ENCODE measurements at places on chromosomes 11 and 22. TPM values are rescaled to one million over a fixed set of nuclear protein-coding genes. Genes with fewer than 3 reads are reported as not detected.

- no peaks in the 10 kb centered on the region for H3K27me3 ChIP-seq
- H3K27ac ChIP-seq = peak overlapping the region; percentile 70
- DNase-seq = peak; percentile 91
- H3K4me3 ChIP-seq = peak overlapping the region; percentile 8
These were observed 15.7 kb downstream of the DAGLA start for GRCh38 chr11:61695917-61696316.

DNA sequence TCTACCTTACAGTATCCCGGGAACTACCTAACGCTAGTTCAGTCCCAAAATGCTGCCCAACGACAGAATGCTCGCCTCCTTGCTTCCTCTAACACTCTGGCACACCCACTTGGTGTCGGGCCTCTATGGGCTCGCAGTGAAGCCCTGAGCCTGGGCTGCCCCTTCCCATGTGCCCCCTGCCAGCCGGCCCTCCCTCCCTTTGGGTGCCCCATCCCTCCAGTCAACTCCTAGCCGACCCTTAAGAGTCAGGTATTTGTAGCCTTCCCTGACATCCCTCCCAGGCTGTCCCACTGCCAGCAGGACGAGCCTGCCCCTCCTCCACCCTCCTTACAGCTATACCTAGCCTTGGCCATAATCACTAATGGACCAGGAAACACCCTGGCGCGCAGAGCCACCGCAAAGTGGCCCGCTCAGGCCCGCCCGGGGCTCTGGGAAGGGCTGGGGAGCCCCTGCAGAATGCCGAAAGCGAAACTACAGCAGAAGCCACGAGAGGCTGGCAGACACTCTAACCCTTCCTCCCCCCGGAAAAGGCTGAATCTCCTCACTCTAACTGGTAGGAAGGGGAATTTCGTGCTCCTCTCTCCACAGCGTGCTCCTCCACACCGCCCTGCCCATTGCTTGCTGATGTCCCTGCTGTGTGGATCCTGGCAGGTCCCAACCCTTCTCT lies 8.2 kb downstream of the CBX7 start:
- H3K27me3 ChIP-seq = no peaks in the 10 kb centered on the region
- DNase-seq = peak; percentile 87
- peaks cover 2% of the 10 kb centered on the region for H3K36me3 ChIP-seq
- peak overlapping the region; percentile 86 for H3K27ac ChIP-seq
- H3K4me3 ChIP-seq = peak overlapping the region; percentile 90

DNA sequence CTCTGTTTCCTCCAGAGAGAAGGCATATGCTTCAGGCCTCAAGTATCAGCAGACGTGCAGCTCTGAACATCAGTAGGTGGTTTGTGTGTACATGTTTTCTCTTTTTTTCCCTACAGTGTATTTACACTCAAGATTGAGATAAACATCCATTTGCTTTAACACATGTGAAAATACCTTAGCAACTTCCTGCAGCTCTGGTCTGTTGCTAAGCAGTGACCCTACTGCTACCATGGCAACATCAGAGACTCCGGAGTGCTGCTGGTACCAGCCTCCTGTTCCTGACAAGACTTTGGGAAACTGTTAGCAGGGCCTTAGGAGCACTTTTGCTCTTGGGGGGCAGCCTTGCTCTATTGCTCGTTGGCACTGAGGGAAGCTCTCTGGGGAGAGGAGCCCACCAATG lies 221.2 kb upstream of the PLET1 start:
- H3K36me3 ChIP-seq = no peaks in the 10 kb centered on the region
- no peak overlapping the region for H3K27ac ChIP-seq
- H3K27me3 ChIP-seq = no peaks in the 10 kb centered on the region
- no peak overlapping the region for H3K4me3 ChIP-seq

DNA sequence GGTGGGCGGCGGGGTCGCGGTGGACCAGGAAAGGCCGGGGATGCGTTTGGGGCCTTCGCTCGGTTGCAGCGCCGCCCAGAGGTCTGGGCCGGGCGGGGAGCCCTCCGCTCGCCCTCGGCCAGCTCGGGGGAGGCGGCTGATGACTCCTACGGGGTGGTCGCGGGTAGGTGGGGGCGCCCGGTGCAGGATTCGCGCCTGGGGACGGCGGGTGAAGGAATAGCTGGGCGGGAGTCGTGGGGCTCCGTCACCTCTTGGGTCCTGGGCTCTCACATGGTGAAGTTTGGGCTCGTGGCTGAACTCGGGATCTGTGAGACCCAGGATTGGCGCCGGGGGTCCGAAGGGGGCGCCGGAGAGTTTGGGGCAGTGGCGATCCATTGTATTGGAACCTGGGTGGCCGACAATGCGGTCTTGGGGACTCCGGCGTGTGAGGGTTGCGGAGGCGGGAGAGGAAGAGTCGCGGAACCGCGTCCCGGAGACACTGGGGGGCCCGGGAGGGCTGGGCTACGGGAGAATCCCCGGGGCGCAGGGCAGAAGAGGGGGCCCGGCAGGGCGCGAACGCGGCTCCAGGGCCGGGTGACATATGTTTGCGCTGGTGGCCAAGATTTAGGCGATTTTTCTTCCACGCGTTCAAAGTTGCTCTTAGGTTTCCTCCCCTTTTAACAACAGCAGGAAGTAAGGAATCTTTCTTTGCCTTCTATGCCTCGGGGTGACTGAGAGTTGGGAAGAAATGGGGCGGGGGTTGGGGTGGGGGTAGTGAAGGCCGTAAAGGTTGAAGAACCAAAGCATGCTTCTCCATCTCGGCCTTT lies 935 bp downstream of the QSER1 start:
- peaks cover 19% of the 10 kb centered on the region for H3K4me1 ChIP-seq
- peak; percentile 92 for DNase-seq
- H3K36me3 ChIP-seq = no peaks in the 10 kb centered on the region
- no peaks in the 10 kb centered on the region for H3K27me3 ChIP-seq

DNA sequence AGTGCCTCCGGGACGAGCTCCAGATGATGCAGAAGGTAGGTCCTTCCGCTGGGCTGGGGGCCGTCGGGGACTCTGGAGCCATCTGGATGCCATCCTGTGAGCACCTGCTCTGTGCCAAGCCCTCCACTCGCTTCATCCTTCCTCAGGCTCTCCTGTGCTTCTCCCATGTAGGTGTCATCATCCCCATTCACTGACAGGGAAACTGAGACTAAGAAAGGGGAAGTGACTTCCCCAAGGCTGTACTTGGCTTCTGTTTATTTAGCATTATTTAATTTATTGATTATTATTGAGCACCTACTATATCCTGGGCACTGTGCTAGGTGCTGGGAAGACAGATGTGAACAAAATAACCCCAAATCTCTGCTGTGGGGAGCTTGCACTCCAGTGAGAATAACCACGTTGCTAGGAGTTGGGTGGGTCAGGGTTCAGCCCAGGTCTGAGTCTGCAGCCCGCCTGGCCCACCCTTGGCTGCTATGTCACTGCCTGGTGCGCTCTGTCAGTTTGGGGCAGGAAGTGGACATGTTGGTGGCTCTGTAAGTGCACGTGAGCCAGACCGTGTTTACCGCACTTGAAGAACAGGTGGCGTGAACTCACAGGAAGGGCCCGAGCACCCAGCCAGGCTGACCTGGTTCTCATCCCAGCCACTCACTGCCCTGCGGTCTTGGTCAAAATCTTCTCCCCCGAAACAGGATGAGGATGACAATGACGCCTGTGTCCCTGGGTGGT lies 35.9 kb upstream of the GCAT start:
- no peak for DNase-seq
- H3K4me3 ChIP-seq = no peak overlapping the region
- H3K27me3 ChIP-seq = no peaks in the 10 kb centered on the region
- no peak overlapping the region for H3K27ac ChIP-seq
- H3K4me1 ChIP-seq = no peaks in the 10 kb centered on the region

- H3K4me1 ChIP-seq = peaks cover 5% of the 10 kb centered on the region
- DNase-seq = no peak
- no peak overlapping the region for H3K27ac ChIP-seq
These were observed 7.7 kb downstream of the KCTD21 start for GRCh38 chr11:78180751-78181150.

GRCh38 chr11:95877291-95877690 lies 46.6 kb downstream of the MTMR2 start:
- H3K4me3 ChIP-seq = no peak overlapping the region
- no peaks in the 10 kb centered on the region for H3K27me3 ChIP-seq
- H3K36me3 ChIP-seq = peaks cover 20% of the 10 kb centered on the region
- no peak overlapping the region for H3K27ac ChIP-seq

GRCh38 chr22:37657590-37658132 lies 862 bp upstream of the PDXP start:
- no peaks in the 10 kb centered on the region for H3K36me3 ChIP-seq
- H3K27ac ChIP-seq = peak overlapping the region; percentile 55
- H3K4me1 ChIP-seq = peaks cover 33% of the 10 kb centered on the region
- DNase-seq = no peak
- no peaks in the 10 kb centered on the region for H3K27me3 ChIP-seq
- H3K4me3 ChIP-seq = peak overlapping the region; percentile 83

DNA sequence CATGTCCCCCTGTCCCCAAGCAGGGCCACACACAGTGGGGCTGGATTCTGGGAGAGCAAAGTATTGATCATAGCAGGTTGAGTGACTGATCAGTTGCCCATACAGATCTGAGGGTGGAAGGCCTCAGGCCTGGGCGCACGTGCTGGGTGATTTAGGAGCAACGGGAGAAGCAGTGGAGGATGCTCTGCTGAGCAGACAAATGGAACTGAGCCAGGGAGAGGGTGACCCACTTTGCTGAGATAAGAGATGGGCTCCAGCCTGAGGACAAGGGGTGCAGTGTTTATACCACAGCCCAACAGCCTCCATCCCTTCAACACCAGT lies 15.0 kb downstream of the GNAZ start:
- no peak overlapping the region for H3K27ac ChIP-seq
- no peaks in the 10 kb centered on the region for H3K4me1 ChIP-seq
- no peaks in the 10 kb centered on the region for H3K27me3 ChIP-seq
- DNase-seq = no peak

DNA sequence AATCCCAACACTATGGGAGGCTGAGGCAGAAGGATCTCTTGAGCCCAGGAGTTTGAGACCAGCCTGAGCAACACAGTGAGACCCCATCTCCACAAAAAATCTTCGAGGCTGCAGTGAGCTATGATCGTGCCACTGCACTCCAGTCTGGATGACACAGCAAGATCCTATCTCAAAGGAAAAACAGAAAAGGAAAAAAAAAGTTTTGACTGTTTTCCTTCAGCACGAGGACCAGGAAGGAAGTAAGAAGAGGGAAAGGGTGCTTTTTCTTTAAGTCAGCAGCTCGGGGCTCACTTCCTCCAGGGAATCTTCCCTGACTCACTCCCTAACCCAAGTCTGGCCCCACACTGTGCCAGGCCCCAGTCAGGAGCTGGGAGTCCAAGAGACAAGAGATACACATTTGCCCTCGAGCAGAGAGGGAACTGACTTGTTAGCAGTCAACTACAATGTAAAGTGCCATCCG lies 14.2 kb downstream of the ARRB1 start:
- no peaks in the 10 kb centered on the region for H3K36me3 ChIP-seq
- H3K4me3 ChIP-seq = no peak overlapping the region
- H3K27ac ChIP-seq = peak overlapping the region; percentile 95
- no peak for DNase-seq
- H3K27me3 ChIP-seq = no peaks in the 10 kb centered on the region
- peaks cover 99% of the 10 kb centered on the region for H3K4me1 ChIP-seq

DNA sequence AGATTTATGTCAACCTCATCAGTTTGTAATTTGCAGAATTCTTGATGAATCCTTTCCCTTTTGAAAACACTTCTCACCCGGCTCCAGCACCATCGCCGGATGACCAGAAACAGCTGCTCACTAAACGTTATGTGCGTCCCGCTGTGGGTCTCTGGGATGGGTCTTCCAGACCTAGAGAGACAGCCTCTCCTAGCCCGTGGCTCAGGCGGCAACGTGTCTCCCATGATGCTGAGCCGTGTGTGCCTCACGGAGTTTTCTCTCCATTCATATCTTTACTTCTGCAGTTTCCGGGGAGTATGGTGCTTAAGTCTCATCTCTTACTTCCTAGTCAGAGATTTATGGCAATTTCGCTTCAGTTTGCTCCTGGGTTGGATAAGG lies 25.0 kb upstream of the ACR start:
- peaks cover 10% of the 10 kb centered on the region for H3K4me1 ChIP-seq
- H3K36me3 ChIP-seq = peaks cover 3% of the 10 kb centered on the region
- no peaks in the 10 kb centered on the region for H3K27me3 ChIP-seq
- no peak overlapping the region for H3K27ac ChIP-seq
- no peak for DNase-seq

DNA sequence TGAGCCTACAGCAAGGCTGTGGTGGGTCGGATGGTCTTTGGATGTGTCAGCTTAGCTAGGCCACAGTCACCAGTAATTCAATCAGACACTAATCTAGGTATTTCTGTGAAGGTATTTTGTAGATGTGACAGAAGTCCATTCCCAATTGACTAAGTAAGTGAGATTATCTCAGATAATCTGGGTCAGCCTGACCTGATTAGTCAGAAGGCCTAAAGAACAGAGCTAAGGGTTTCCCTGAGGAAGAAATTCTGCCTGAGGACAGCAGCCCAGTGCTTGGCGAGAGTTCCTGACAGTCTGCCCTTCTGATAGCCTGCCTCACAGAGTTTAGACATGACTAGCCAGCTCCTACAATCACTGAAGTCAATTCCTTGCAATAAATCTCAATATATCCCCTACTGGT lies 28.7 kb downstream of the GUCD1 start:
- no peaks in the 10 kb centered on the region for H3K36me3 ChIP-seq
- H3K4me3 ChIP-seq = no peak overlapping the region
- peaks cover 16% of the 10 kb centered on the region for H3K4me1 ChIP-seq
- no peak for DNase-seq

DNA sequence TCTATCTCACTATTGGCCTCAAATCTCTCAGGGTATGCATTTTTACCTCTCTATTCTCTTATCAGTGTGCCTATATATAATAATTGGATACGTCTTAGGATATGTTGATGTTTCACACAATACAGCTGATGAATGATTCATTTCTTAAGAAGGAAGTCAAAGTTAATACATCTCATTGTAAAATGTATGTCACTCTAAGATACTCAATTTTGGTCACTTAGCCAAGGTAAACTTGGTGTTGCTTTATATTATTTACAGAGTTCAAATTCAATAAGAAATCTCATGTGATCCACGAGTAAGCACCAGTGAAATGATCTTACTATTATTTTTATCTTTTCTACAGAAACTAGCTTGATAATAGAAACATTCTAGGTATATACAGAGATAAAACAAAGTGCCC lies 1266.5 kb downstream of the JRKL start:
- no peaks in the 10 kb centered on the region for H3K27me3 ChIP-seq
- no peaks in the 10 kb centered on the region for H3K36me3 ChIP-seq
- no peak overlapping the region for H3K27ac ChIP-seq
- DNase-seq = no peak
- no peak overlapping the region for H3K4me3 ChIP-seq

DNA sequence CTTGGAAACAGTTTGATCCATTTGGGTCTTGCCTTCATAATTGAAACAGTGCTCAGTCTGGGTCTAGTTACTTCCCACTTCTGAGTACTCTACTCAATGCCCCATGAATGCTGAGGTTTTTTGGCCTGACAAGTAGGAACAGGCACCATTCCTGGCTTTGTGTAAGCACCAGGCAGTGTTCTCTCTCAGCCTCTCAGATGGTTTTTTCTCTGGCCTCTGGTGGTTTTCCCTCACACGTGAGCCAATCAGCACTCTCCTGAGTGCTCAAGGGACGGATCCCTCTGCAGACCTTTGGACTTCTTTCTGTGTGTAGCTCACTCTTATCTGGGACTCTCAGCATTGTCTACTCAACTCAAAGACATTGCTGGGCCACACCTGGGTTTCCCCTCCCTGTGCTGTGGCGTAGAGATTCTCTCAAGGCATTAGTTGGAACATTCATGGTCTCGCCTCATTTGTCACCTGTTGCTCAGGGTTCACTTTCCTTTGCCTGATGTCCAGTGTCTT lies 21.3 kb downstream of the SIK2 start:
- no peak overlapping the region for H3K4me3 ChIP-seq
- H3K27ac ChIP-seq = no peak overlapping the region
- H3K36me3 ChIP-seq = peaks cover 3% of the 10 kb centered on the region
- no peaks in the 10 kb centered on the region for H3K27me3 ChIP-seq

Gene DEFB131B
- not detected for total RNA-seq

Gene DEUP1
- 3.1 TPM for total RNA-seq

Gene CRACR2B
- total RNA-seq = 157 TPM

Gene OLFML1
- 1.6 TPM for total RNA-seq
